Bronchial epithelial cell (primary cell): ENCODE measurements at places on chromosomes 16 and 17.

- no peak for DNase-seq
These were observed 60.1 kb downstream of the USP31 start for GRCh38 chr16:23089111-23089510.

DNA sequence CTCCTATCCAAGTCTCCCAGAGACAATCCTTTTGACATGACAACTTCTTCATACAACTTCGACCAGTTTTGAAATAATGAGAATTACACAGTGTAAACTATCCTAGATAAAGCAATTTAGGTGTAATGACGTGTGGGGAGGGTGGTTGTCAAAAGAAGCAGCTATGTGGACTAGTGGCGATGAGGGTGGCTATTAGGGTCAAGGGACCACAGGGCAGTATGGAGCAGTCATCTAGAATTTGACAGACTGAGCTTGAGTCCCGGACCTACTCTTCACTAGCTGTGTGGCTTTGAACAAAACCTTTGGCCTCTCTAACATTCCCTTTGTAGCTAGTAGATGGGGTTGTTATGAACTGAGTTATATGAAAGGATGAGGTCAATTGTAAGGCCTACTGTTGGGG is 247.1 kb downstream of the HAPSTR1 start:
- DNase-seq, result no peak

DNA sequence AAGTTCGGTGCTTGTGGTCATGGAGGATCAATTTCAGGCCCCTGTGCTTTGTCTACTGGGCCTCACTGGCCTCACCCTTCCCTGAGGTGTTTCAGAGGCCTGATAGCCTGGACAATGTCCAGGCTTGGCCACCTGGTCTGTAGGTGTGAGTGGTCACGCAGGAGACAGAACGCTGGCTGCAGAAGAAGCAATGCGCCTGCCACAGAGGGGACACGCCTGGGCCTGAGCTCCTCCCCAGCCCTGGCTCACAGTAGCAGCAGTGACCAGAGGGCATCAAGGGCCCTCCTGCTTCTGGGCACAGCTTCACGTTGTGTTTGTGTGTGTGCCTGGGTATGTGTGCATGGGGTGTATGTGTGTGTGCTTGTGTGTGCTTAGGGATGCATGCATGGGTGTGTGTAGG is 1.9 kb upstream of the PITPNM3 start:
- DNase-seq, result no peak

- peak; percentile 84 for DNase-seq
These were observed 32.7 kb upstream of the CDH1 start for GRCh38 chr16:68704232-68704867.

DNA sequence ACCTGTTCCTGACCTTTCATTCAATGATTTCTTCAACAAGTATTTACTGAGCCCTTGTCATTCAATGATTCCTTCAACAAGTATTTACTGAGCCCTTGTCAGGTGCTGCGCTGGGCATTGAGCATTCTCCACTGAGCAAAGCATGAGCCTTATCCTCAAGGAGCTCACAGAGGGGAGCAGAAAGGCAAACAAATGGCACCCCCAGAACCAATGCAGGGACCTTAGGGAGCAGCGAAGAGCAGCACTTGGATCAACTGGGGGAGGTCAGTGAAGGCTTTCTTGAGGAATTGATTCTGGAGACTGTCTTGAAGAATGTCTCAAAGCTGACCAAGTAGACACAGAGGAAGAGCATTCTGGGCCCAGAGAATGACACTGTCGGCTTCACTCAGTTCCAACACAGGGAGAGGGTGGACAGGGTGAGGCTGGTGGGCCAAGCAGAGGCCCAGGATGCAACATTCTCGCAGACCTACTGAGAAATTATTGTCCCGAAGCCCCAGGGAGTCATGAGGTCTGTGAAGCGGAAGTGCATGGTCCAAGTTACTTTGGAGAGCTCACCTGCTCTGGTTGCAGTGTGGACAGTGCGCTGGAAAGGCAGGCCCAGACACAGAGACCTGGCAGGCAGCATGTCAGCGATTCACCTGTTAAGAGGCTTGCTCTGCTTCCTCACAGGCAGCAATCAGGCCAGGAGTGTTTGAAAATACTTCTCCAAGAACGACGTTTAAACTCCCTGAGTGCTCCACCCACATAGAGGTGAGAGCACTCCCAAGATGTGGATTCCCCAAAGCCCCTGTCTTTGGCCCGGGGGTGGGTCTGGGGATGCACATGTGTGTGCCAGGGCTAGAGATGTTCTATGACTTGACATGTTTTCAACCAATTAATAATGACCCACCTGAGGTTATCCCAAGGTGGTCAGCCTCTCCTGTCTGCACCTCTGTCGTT is 3.2 kb upstream of the MPO start:
- no peak for DNase-seq

DNA sequence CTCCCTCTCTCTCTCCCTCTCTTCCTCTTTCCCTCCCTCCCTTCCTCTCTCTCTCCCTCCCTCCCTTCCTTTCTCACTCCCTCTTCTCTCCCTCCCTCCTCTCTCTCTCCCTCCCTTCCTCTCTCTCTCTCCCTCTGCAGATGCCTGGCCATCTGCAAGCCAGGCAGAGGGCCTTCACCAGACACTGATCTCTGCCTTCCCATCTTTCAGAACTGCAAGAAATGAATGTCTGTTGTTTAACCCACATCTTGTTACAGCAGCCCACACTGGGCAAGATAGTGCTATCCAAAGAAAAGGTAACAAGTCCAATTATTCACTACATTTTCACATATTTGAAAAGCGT is 26.2 kb upstream of the CDRT4 start:
- no peak for DNase-seq

DNA sequence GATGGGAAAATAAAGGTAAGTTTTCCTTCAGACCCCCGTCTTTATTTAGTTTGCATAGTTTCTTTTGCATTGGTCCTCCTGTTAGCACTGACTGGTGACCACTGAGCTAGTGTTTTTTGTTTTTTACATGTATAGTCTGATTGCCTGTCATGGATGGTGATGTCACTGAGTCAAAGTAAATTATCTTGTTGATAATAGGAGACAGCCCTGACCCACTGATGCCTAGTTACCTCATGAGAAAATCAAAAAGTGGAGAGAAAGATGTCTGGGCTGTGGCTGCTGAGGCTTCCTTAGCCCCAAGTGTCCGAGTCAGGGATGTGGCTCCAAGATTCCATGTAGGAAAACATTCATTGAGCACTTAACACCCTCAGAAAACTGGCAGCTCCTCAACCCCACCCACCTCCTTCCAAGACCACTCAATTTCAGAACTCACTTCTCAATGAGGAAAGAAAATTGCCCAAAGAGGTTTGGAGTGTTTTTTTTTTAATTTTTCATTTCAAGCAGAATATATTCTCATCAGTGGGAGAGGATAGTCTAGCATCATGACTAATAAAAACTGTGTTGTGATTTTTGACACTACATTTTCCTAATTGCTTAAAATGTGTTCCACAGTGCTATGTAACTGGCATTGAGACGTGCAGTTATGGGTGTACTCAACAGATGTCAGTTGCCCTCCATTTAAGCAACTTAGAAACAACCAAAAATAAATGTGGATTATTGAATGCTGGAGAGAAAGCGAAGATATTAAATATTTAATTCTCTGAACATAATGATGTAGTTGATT is 38.7 kb upstream of the NUDT7 start:
- DNase-seq, result no peak

DNA sequence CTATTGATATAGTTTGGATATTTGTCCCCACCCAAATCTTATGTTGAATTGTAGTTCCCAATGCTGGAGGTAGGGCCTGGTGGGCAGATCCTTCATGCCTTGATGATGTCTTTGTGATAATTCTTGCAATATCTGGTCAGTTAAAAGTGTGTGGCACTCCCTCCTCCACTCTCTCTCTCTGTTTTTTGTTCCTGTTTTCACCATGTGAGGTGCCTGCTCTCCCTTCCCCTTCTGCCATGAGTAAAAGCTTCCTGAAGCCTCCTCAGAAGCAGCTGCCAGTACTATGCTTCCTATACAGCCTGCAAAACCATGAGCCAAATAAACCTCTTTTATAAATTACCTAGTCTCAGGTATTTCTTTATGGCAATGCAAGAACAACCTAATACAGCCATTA is 47.3 kb downstream of the TOM1L2 start:
- no peak for DNase-seq

GRCh38 chr16:27476240-27476639 is 73.5 kb downstream of the GTF3C1 start:
- DNase-seq, result no peak

DNA sequence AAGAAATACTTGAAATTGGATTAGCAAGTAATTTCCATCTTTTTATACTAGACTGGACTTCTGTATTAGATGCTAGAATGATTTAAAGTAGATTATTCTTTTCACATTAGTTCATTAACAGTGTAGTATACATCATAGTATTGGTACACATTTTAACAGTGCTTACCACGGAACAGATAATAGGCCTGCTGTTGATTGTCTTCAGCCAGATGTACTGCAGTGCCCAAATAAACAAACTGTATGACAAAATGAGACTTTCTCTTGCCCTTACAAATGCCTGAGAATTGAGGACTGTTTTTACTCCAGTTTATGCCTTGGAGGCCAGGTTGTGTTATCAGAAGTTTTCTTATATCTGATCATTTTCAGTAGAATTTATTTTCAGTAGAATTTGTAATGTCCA is 631 bp downstream of the EVI2A start:
- DNase-seq, result no peak

DNA sequence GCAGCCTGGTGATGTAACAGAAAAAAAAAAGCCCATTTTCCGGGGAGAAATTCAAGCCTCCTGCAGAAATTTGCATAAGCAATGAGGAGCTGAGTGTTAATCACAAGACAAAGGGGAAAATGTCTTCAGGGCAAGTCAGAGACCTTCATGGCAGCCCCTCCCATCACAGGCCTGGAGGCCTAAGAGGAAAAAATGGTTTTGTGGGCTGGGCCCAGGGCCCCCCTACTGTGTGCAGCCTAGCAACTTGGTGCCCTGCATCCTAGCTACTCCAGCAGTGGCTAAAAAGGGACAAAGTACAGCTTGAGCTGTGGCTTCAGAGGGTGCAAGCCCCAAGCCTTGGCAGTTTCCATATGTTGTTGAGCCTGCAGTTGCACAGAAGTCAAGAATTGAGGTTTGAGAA is 49.7 kb downstream of the AHSP start:
- DNase-seq, result no peak

DNA sequence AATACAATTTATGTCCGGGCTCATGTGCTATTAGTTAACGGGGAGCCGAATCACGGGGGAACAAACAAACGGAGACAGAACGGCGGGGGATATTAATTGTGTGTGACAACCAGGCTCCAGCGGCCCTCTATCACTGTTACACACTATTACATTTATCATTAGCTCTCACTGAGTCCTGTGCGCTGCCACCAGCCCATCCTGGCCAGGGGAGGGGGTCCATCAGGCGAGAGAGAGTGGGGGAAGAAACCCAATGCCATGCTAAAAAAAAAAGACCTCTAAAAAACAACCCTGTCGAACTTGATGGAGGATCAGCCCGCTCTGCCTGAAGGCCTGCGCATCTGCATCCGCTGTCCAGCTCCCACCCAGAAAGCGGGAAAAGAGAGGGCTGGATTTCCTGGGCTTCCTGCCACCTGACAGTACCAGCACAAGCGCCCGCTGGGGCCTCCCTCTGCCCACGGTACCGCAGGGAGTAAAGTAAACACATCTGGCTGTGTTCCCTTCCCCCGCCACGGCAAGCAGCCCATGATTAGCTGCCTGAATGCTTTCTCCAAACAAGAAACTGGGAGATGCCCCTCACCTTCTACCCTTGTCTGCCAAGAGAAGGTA is 41.7 kb downstream of the PIPOX start:
- no peak for DNase-seq

DNA sequence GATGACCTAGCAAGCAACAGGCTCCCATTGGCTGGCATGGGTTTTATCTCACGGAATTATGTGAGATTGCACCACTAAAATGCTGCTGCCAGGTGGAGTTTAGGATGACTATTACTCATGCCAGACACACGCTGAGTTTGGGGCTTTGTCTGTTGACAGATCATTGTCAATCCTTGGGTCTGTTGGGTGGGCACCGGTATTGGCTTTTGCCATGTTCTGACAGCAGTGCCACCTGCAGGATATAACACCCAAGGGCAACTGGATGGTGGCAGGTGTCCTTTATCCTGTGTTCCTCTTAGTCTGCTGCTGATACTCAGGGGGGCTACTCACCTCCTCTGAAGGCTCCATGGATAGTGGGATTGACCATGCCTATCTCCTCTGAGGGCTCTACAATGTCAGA is 221.6 kb upstream of the DYNLRB2 start:
- DNase-seq, result peak; percentile 43

GRCh38 chr17:39173526-39174274 is 7.7 kb upstream of the ARL5C start:
- DNase-seq, result no peak

GRCh38 chr16:86735727-86736126 is 157.4 kb downstream of the FOXL1 start:
- DNase-seq, result no peak

GRCh38 chr17:1563786-1564613 is 1.4 kb upstream of the PITPNA start:
- no peak for DNase-seq

- peak; percentile 26 for DNase-seq
These were observed 21.2 kb upstream of the CMTM4 start for GRCh38 chr16:66717776-66718175.

GRCh38 chr17:64025732-64026294 is 5.4 kb upstream of the ICAM2 start:
- DNase-seq, result peak; percentile 47

DNA sequence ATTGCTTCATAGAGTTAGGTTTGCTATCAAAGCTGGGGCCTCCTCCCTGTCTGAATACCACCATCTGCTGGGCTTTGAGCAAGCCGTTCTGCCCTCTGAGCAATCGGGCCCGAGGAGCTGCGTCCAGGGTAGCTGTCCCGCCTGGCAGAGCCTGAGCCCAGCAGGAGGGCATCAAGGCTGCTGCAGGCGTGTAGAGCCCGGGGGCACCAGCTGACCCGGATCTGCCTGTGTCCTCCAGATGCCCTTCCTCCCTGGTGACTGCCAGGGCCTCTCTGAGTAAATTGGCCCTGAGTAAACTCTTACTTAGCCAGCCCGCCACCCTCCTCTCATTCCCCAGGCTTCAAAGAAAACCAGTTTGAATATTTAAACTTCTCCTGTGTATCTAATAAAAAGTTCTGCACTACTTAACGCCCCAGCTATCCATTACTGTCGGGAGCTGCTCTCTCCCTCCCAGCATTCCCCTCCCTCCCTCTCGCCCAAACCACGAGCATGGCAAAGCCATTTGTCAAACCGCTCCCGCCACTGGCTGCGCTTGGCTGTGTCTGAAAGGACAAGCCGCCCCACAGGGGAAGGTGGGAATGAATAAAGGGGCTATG is 16.4 kb downstream of the CDK5RAP3 start:
- no peak for DNase-seq
